ENCODE measurements at places on chromosomes 1 and 21.

DNA sequence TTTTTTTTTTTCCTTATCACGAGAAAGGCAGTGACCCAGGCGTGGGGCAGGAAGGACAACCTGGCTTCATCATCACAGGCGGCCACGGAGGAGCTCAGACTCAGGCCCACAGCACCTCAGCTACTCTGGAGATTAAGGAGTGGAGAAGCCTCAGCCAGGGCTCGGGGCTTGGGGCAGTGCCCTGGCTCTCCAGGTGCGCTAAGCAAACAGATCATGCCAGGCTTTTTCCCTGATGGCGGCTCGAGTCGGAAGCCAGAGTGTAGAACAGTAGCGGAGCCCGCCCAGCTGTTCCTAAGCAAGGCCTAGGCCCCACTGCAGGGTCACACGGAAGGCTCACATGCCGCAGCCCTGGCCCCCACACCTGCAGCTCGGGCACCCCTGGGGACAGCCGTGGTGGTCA is 70.7 kb downstream of the AGPAT3 start:
- DNase-seq = no peak

DNA sequence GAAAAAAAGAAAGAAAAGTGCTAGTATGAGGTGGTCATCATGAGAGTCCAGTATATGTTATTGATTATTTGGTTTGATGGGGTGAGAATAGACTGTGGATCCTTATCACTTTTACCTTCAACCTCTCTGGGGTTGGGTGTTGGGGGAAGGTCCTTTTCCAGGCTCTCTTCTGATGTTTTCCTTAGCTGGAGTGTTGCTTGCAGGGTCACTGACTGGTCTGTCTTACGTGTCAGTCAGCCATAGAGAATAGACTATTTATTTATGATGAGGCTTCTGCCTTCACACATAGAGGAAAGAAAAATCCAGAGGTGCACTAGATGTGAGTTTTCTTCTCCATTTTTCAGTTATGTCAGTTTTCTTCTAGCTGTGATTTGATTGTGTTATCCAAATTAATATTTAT is 36.5 kb downstream of the MAP3K21 start:
- DNase-seq = no peak

DNA sequence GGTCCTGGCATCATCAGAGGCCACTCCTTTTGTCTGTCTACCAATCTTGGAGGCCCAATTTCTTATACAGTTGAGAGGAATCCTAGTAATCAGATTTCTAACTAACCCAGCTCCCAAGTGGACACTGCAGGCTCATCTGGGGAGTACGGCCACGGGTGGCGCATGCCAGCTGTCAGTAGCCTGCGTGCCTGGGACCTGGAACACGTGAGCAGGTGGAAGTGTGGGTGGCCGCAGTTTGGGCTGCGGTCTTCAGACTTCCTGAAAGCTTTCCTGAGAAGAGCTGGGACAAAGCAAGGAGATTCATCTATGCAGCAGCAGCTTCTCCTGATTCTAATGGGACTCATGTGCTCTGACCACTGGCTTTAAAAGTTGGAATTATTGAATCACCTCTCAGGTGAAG is 12.4 kb downstream of the ADORA3 start:
- no peak for DNase-seq

DNA sequence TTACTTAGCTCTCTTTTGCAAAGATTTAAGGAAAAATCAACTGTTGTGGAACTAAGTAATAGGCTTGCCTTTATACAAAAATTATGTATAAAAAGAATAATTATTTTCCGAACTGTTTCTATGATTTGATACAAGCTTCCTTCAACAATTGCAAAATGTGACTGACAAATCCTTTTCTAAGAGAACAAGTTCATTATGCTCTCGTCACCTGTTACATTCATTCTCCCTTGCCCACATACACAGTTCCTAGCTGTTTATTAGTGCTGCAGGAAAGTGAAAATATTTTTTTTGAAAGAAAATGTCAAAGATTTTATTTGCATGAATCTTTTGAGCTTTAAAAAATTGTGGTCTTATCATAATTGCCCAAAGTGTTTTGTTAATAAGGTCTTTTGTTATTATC is 466.2 kb downstream of the USP25 start:
- no peak for DNase-seq

DNA sequence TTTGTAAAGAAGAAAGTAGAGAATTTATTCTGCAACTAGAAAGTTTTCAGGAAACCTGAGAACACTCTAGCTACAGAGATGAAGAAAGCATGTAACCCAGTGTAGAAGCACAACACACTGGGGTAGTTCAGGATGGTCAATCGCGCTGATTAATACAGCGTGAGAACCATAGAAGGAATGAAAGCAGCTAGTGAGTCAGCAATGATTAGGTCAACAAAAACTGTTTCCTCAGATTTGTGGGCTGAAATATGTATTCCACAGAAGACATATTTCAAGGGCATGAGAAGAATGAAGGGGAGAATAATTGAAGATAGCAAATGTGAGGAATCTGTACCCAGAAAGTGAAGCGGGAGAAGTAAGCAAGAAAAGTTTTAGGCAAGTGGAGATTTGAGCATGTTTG is 97.8 kb upstream of the ADGRL2 start:
- DNase-seq = no peak

DNA sequence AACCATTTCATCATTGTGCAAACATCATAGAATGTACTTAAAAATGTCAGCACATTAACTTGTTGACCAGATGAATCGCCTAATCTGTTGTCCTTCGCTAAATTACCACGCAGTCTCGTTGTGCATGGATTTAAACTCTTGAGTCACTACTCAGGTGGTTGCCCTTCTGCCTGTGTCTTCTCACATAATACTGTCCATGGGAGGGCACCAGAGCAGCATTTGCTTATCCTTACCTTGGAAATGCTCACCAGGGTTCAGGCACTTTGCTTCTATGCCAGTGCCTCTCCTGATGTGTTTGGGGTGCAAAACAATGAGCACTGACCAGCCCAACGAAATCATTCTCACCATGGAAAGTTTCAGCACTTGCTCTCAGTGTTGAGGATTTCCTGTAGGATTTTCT is 559.9 kb downstream of the RWDD3 start:
- no peak for DNase-seq

Data from midbrain (tissue), 1 donor.